ENCODE measurements at places on chromosomes 16 and 17.

GRCh38 chr17:77319211-77320043 is 178.7 kb downstream of the SEC14L1 start:
- peak; percentile 32 for DNase-seq

DNA sequence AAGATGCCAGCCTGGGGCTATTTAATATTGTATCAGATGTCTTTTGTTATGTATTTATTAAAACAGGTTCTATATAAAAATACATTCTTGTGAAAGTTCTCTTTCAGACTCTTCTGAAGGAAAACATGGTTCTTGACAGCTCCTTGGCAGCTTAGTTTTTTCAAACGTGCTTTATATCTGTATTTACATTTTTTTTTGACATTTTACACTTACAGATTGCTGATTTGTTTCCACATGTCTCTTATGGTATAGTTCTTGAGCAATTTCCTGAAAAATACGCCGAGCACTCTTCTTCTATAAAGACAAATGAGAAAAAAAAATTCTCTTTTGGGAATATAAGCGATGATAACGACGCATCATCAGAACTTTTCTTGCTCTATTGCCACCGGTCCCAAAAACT is 9.5 kb downstream of the IGSF6 start:
- no peak for DNase-seq

GRCh38 chr17:31532526-31532925 is 141.1 kb downstream of the RAB11FIP4 start:
- DNase-seq, result no peak

GRCh38 chr17:13885953-13886889 is 183.1 kb upstream of the COX10 start:
- no peak for DNase-seq

GRCh38 chr16:63925221-63925620 is 1196.6 kb downstream of the CDH11 start:
- DNase-seq, result no peak

DNA sequence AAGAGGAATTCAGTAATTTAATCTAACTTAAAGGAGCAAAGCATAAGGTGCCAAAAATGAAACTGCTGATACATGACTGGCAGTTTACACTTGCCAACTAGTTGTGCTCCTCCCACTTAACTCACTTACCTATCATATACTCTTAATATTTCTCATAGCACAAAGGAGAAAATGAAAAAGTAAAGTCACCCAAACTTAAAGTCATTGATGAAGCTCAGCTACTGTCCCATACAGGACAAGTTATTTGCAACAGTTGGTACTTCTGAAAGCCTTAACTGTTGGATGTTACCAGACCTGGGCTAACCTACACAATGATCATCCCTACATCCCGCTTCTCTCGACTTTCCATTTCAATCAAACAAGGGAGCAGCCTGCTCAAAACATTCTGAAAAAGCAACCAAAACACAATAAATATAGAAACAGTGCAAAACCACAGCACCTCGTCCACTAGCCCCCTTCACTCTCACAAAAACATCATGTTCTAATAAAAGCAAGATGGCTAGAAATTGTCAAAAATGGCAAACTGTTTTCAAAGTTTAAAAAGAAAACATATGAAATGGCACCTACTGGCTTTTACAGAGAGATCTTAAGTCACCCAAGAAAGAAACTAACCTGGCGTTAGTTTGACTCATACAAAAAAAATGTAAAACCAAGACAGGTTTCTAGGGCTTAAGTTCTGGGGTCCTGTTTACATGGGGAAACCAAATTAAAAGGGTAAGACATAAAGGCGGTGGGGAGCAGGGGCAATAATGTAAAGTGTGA is 868 bp downstream of the MED13 start:
- no peak for DNase-seq

GRCh38 chr17:16976725-16977550 is 5.0 kb upstream of the TNFRSF13B start:
- no peak for DNase-seq

DNA sequence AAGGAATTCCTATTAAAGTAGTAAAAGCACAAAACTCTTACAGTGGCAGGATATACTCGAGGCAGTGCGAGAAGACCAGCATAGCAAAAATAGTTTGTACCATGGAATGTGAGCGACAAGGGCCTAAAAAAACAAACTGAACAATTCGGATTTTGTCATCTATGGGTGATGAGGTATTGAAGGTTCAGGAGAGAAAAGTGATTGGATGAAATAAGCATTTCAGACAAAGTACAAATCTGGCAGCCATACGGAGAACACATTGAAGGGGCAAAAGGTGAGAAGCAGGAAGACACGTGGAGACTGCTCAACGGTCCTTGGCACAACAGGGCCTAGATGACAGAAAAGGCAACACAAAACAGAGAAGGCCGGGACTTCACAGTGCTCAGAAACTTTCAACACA is 22.5 kb downstream of the MYH10 start:
- DNase-seq, result no peak

All from SIG-M5 (cell line).